RCC 7860 (cell line): ENCODE measurements at places on chromosomes 6 and 20.

- peak; percentile 84 for DNase-seq
Observed at GRCh38 chr20:49853640-49854039, 41.0 kb downstream of the SLC9A8 start.

DNA sequence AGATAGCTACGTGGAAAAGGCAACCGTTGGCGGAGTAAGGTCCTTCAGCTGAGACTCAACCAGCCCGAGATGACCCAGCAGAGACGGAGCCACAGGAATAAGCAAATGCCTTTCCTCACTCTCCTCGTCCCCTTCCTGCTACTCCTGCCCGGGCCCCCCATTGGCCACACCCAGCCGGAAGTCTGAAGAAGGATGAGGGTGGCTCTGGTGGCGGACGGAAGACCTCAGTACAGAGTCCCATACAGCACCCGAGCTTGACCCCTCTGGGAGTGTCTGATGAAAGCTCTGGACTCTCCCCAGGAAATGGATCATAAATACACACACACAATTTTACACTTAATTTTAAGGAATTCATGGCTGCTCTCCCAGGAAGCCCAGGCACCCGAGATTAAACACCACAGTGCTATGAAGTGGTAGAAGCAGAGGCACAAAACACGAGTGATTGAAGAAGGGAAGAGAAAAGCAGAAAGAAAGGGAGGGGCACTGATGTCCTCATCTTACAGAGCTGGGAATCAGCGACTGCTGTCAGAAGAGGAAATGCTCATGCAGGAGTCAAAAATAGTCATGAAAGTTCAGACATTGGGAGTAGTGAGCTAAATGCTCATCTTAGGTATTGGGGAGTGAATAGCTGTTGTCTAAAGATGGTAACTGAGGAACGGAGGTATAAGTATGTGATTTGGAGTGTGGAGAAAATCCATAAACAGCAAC, 125.6 kb downstream of the BANF2 start:
- no peak for DNase-seq

DNA sequence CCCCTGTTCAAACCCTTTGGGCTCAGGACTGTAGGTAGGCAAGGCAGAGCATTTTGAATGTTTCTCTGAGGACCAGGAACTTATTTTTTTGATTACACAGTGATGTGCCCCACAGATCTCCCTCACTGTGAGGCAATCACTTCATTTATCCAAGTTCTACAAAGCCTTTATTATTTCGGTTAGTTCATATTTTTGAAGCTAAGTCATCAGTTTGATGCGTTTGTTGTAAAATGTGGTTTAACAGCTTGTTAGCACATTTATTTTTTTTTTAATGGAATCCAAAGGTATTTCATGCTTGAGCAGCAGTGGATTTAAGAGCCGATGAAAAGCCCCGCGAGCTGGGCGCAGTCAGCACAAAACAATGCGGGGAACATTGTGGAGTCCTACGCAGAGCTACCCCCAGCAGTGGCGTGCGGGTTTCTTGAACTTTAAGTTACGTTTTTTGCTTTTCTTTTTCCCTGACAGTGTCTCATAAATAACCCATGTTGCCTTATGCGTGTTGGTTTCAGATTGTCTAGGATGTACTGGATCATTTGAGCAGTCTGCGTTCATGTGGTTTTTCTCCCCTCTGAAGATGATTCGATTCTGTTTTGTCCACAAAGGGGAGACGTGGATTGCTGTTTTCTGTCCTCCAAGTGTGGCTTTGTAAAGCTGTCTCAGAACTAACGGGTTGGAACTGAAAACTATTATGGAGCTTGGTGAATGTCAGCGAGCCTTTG, 233.6 kb upstream of the BMP2 start:
- peak; percentile 98 for DNase-seq

DNA sequence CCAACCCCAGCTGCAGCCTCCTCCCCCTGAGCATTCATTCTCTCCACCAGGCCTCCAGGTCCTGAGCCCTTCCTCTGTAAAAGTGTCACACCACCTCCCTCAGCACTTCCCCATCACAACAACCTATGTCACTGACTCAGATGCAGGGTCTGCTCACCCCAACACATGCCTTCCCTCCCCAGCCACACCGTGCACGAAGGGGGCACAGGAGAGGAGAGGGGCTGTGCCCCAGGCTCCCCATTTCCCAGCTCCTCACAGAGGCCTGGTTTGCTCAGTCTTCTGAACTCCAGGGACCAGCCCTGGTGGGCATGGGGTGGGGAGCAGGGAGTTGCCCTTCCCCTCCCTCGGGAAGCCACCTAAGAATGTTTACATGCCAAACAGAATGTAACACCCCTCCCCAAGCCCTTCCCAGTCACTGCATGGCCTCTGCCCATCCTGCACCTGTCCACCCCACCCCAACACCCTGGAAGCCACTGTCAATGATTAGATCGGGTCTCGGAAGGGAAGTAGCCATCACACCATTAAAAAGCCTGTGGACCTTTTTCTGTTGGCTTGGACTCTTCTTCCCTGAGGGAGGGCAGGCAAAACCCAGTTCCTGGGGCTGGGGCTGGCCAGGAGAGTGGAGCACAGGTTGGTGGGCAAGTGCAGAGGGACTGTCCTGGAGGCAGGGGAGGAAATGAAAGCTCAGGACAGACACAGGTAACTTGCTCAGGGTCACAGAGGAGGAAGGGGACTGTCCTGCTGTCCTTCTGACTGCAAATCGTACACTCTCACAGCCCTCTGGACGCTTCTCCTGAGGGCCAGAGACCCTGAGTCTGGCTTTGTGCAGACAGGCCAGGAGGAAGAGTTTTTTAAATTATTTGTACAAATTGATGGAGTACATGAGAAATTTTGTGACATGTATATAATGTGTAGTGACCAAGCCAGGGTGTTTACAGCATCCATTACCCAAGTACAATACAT, 10.1 kb upstream of the SLC22A7 start:
- DNase-seq: no peak

- peak; percentile 95 for DNase-seq
Observed at GRCh38 chr20:47315339-47316056, 41.0 kb downstream of the ZMYND8 start.

GRCh38 chr20:15900443-15900842, 672.8 kb downstream of the KIF16B start:
- no peak for DNase-seq

DNA sequence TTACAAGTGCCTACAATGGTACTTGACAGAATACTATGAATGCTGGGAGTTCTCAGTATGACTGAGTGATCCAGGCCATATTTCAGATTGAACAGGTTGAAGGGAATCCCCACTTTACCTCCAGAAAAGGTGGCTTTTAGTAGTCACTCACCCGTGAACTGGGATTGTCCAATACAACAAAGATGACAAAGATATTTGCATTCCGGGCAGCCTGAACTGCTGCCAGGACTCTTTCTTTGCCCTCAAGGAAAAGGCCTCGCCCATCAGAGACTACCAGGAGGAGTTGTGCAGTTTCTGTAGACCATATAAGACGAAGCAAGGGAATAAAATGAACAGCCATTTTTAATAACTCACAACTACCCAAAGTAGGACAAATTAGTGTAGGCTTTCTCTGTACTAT, 6.3 kb upstream of the LYRM2 start:
- no peak for DNase-seq

- no peak for DNase-seq
Observed at GRCh38 chr6:167506443-167507301, 181.8 kb downstream of the TTLL2 start.

DNA sequence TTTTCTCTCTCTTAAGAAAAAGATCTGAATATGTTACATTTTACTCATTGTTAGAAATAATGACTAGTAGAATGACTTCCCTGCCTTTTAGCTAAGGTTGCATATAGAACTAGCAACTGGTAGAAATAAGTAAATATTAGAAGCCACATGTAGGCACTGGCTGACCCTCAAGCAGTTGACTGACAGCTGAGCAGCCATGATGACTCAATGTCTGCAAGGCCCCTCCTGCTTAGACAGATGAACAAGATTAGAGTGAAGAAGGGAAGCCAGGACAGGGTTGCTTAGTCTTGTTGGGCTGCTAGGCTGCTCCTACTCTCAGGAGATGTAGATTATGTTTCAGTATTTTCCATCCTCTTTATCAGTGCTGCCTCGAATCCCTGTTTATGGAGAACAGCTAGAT, 6.5 kb downstream of the MEP1A start:
- DNase-seq: no peak

GRCh38 chr20:61693055-61693600, 372.6 kb downstream of the TAF4 start:
- no peak for DNase-seq

DNA sequence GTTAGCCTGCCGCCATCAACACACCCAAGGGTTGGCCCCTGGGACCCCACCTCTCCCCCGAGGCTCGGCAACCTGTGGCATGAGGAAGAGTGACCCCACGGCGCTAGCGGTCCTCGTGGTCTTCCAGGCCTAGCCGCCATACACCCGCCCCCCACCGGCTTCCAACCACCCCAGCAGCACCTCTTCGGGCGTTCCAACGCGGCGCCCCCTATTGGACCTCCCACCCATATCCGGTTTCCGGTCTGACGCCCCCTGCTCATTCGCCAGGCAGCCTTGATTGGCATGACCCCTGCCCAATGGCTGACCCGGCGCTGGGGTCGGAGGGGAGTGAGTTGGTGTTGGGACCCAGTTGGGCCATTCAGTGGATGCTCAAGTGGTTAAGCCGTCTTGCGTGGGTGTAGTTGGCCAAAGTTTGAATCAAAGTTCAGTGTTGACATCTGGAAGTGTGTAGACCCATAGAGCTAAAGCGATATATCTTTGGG, at the start of gene GNAS-AS1:
Gene GNAS-AS1, minus strand, starts transcription at position 210 of the 482 bp plus-strand sequence.
- peak; percentile 74 for DNase-seq

DNA sequence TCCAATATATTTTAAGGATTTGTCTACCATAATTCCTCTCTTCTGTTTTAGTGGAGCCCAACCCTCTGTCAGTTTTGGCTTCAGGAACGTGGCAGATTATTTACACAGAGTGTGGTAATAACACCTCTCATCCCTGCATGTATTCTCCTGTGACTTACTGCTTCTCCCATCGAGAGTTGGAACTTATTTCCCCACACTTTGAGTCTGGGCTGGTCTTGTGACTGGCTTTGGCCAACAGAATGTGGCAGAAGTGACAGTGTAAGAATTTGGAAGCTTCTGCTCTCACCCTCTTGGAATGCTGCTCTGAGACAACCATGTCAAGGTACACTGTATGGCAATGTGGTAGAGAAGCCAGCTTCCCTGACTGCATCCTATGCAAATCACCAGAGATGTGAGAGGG, 407.7 kb downstream of the EPM2A start:
- DNase-seq: no peak

DNA sequence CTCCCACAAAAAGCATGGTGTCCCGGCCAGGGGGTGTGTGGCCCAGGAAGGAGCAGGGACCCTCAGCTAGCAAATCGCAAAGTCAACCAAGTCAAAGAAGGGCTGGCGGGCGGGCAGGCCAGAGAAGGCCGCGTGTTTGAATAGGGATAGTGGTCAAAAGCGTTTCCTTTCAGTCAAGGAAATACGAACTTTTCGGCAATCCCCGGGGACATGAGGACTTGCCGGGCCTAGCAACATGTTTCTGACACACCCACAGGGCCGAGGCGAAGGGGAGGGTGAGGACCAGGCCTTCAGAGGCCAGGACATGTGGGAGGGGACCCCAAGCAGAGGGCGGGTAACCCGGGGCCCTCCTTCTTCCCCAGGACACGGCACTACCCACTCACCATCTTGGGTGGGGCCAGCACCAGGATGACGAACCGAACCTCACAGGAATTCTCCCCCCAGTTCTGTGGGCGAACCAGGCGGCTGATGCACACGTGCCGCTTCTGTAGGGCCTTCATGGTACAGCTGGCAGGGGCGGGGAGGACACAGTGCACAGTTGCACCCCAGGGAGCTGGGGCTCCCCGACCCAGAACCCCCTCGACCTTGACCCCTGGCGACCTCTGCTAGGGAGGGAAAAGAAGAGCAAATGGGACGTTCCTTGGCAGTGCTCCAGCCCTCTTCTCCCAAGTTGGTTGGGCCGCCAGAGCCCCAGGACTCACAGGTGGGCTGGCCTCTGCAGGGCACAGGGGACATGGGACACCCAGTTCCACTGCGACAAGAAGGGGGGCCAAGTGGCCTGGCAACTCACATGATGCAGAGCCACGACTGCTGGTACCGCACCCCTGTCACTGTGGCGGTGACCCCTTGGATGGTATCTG, 5.6 kb downstream of the SLC4A11 start:
- no peak for DNase-seq

DNA sequence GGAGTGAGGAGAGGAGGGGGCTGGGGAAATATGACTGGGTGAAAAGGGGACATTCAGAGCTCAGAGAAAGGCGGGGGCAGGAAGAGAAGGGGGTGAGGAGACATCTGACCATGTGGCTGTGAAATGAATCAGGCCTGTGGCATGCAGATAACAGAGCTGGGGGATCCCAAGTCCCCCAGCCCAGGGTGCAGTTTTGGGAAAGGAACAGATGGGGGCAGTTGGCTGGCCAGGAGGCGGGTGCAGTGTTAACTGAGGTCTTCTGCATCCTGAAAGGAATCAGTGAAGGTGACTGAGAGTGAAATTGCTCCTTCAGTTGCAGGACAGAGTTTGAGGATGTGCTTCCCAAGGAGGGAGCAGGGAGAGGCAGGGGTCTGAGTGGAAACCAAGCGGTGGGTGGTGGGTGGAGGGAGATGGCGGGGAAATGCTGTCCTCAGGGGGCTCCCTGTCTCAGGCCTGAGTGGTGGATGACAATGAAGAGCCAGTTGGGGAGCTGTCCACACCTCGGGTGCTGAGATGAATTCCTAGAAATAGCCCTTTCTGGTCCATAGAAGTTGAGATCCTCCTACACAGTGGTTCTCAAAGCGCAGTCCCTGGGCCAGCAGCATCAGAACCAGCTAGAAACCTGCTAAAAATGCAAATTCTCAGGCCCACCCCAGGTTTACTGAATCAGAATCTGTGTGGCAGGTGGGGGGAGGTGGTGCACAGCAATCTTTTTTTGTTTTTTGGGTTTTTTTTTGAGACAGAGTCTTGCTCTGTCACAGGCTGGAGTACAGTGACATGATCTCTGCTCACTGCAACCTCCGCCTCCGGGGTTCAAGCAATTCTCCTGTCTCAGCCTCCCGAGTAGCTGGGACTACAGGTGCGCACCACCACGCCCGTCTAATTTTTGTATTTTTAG, 26.0 kb upstream of the CCDC167 start:
- no peak for DNase-seq

DNA sequence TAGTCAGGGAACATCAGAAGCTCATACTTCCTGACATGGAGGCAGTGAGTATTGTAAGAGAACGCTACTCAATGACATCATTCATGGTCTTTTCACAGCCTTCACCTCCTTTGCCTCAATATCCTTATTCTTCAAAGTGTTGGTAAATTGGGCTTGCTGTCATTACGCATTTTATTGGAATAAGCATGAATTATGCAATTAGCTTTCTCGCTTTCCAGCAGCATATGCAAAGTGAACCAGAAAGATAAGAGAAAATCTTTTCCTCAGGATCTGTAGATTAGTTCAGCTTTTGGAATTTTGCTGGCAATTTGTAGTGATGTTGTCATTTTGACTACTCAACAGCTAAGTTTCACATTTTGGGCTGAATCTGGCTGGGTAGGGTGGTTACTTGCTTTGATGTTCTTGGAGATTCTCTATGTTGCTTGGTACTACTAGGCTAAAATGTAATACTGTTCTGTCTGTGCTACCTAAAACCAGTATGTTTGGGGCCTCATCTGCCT, 1012.1 kb downstream of the KIF16B start:
- no peak for DNase-seq
